Stimulated activated naive CD4-positive, alpha-beta T cell (primary cell): ENCODE measurements at places on chromosomes 2 and 18.

DNA sequence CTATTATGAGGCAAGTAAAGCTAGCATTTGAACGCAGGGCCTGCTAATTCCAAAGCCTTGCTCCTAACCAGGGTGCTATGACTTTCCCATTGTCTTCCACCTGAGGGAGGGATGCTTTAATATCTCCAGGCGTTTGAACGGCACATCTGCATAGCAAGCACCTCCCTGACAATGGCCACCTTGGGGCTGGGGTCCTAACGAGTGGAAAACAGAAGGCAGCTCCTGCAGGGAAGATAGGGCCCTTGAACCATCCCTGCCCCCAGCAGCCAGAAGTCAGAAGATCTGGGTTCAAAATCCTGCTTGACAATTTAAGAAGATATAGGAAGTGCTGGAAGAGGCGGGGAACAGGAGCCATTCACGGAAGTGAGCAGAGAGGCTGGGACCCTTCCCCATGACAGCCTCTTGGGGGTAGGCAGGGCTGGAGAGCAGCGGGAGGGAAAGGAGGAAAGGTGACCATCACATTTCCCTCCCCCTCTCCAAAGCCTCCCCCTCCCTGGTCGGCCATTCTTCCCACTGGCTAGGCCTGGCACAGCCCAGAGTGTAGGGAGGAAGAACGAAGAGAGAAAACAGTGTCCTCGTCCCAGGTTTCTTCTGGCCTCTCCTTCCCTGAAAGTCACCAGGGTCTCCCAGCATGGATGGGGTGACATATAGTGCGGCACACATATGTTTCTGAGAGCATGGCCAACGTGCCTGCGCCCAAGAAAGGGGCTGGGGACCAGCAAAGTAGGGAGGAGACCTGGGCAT, 73.5 kb downstream of the EMX1 start:
- no peak for DNase-seq

DNA sequence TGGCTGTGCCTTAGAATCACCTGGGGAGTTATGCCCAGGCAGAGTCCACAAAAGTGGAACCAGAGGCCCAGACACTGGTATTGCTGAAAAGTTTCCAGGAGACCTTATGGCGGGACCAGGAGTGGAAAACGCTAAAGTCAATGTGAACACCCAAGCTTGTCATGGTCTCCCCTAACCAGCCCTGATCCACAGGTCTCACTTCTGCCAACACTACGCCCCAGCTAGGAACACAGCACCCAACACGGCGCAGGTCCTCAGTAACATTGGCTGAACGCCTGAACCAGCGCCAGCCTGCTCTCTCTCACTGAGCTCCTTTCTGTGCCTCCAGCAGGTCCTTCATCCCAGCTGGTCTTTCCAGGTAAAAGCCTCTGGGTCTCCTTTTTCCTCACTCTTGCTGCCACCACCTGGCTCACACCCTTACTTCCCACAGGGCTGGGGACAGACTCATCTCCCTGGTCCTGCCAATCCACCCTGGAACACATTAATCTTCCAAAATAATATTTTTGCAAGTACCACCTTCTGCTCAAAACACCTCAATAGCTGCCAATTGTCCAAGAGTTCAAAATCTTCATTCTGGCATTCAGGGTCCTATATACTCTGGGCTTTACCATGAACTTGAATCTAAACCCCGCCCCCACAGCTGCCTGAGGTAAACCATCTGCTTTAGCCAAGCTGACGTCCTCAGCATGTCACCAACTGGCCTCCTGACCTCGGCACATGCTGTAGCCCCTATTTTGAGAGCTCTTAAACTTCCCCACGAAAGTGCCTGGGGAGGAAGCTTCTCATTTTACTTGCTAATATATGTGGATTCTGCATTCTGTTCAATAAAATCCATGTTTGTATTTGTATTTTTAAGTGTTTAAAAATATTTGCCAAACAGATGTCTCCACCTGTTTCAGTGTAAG, 34.6 kb downstream of the ADCY3 start:
- DNase-seq: no peak

DNA sequence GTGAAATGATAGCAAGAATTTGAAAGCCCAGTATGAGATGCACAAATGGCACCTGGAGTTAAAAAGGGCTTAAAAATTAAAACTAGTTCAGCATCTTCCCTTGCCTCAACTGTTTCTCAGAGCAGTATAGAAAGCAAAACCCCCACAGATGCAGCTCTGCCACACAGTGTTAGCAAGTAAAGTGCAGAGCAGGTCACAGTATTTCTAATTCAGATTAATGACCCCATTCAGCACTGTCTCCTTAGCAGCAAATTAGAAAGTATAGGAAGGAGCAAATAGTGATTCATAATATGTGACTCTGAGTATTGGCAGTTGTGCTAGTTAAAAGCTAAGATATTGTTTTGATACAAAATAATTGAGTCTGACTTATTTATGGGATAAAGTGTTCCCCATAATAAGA, 73.8 kb upstream of the CCDC85A start:
- no peak for DNase-seq

GRCh38 chr2:68290901-68291300, 28.8 kb downstream of the CNRIP1 start:
- DNase-seq: no peak

GRCh38 chr2:224971214-224971613, 71.1 kb downstream of the DOCK10 start:
- DNase-seq: no peak

DNA sequence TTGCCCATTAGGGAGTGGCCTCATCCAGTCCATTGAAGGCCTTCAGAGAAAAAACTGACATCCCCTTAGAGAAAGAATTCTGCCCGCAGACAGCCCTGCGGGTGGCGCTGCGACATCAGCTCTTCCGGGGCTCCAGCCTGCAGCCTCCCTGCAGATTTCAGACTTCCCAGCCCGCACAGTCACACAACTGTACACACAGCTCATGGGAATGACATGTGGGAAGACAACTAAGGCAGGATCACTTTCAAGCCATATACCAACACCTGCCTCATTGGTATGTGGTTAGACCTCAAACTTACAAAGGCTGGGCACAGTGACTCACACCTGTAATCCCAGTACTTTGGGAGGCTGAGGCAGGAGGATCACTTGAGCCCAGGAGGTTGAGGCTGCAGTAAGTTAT, 24.8 kb upstream of the TUBB6 start:
- DNase-seq: no peak

DNA sequence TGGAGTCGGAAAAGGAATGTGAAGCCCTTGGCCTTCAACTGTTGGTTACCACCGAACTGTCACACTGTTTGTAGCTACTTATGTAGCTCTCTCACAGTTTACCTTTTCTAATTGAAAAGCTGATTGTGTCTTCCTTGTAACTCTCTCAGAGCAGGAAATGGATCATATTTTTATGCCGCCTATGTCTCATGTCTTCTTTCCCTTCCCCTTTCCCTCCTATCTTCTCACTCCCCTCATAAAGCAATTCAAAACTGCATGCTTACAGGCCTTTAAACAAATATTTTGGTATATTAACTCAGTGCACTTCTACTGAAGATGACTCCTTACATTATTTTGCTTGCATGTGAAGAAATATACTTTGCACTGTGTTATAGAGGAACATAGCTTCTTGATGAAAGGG, 6.0 kb downstream of the SLC39A10 start:
- no peak for DNase-seq

- no peak for DNase-seq
Observed at GRCh38 chr2:8714971-8715370, 33.1 kb downstream of the ID2 start.

GRCh38 chr2:204170411-204170810, 233.8 kb downstream of the ICOS start:
- no peak for DNase-seq
